ENCODE measurements at places on chromosomes 4 and X. TPM values are rescaled to one million over a fixed set of nuclear protein-coding genes. Genes with fewer than 3 reads are reported as not detected.

PNMA5 gene
- total RNA-seq = not detected

STK32B gene
- 0.63 TPM for total RNA-seq

NHSL2 gene
- total RNA-seq = 1.3 TPM

C1GALT1C1 gene
- 8.4 TPM for total RNA-seq

SLIT2 gene
- not detected for total RNA-seq

NEIL3 gene
- 6.3 TPM for total RNA-seq

STX18 gene
- 22.0 TPM for total RNA-seq

ARHGAP10 gene
- total RNA-seq = 10.6 TPM

AKAP4 gene
- not detected for total RNA-seq

GCNA gene
- total RNA-seq = 1.5 TPM

DDIT4L gene
- total RNA-seq = 0.21 TPM

EDA gene
- 9.1 TPM for total RNA-seq

ARX gene
- total RNA-seq = under 0.01 TPM

CT45A10 gene
- total RNA-seq = not detected

Data from mononuclear cell (primary cell).